ENCODE measurements at places on chromosomes 5 and 9.
A peak's percentile ranks its signal among the peaks of the same experiment; 100 is the strongest.

- peak; percentile 79 for DNase-seq
These were observed 107.2 kb upstream of the MAMDC2 start for GRCh38 chr9:69936427-69936826.

GRCh38 chr5:10502578-10502977 lies 60.9 kb downstream of the ROPN1L start:
- DNase-seq, result no peak

- DNase-seq, result no peak
These were observed 258.5 kb upstream of the ADRA1B start for GRCh38 chr5:159657771-159658170.

GRCh38 chr5:147084702-147085101 lies 150.1 kb upstream of the STK32A start:
- no peak for DNase-seq

GRCh38 chr5:61582205-61582820 lies 250.3 kb downstream of the ZSWIM6 start:
- DNase-seq, result peak; percentile 68

DNA sequence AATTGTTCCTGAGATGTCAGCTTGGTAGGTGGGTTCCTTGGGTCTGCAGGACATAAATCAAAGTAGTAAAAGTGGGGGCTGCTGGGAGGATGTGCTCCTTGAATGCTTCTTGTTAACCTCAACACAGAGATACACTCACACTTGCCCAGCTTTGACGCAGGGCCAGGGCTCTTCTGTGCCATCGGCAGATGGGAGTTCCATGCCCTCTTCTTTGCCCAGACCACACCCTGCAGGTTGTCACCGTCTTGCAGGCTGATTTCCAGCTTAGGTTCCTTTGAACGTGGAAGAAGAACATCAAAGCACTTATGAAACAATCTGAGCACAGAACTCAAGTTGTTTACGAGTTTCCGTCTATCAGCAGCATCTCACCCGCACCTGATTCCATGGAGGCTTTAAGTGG lies 11.0 kb downstream of the DBH start:
- no peak for DNase-seq

DNA sequence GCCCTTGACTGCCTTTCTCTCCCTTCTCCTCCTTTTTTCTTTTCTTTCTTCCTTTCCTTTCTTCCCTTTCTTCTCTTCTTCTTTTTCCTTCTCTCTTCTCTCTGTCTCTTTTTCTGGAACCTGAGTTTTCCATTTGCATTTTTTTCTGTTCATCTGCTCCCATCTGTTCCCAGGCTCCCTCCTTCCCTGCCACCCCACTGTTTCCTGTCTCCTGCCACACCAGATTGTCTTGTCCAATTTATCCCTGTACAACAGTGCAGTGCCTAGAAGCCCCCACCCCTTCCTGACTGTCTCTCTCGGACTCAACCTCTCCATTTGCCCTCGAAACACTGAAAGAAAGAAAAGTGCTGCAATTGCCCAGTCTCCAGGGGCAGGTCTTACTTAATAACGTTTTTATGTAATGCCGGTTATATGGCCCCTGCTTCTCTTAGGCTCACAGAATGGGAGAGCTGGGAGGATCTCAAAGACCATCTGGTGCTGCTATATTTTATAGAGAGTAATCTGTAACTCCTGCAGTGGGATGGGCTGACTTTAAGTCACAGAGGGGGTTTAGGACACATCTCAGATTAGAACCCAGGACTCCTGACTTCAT lies 101.4 kb downstream of the RALGPS1 start:
- no peak for DNase-seq

GRCh38 chr9:93990448-93990847 lies 35.3 kb upstream of the BARX1 start:
- DNase-seq, result no peak

- no peak for DNase-seq
These were observed 312.0 kb downstream of the CDK5RAP2 start for GRCh38 chr9:120267929-120268328.
